HCT116 (cell line): ENCODE measurements at places on chromosomes 3 and 15.

- no peak for DNase-seq
Measured at GRCh38 chr3:83807511-83807910, 1151.3 kb upstream of the CADM2 start.

- no peak for DNase-seq
Measured at GRCh38 chr3:36709826-36710365, 54.5 kb downstream of the DCLK3 start.

GRCh38 chr15:95327183-95327525, 1003.3 kb upstream of the NR2F2 start:
- no peak for DNase-seq

GRCh38 chr15:65971741-65971995, 102.4 kb downstream of the RAB11A start:
- DNase-seq: no peak

DNA sequence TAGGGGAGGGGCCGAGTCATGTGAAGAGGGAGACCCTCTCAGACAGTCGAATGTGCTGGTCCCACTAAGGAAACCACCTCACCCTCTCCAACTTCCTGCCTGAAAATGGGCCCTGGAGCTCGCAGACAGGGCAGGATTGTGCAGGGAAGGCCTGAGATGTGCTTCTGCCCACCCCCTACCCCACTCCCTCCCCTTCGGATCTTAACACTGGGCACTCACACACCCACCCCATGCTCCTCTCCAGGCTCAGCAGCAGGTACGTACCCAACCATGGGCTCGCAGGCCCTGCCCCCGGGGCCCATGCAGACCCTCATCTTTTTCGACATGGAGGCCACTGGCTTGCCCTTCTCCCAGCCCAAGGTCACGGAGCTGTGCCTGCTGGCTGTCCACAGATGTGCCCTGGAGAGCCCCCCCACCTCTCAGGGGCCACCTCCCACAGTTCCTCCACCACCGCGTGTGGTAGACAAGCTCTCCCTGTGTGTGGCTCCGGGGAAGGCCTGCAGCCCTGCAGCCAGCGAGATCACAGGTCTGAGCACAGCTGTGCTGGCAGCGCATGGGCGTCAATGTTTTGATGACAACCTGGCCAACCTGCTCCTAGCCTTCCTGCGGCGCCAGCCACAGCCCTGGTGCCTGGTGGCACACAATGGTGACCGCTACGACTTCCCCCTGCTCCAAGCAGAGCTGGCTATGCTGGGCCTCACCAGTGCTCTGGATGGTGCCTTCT, 20.0 kb downstream of the ATRIP start:
- no peak for DNase-seq

- DNase-seq: no peak
Measured at GRCh38 chr15:25543196-25543595, 104.4 kb upstream of the UBE3A start.

- no peak for DNase-seq
Measured at GRCh38 chr3:195096484-195097330, 174.3 kb downstream of the XXYLT1 start.

DNA sequence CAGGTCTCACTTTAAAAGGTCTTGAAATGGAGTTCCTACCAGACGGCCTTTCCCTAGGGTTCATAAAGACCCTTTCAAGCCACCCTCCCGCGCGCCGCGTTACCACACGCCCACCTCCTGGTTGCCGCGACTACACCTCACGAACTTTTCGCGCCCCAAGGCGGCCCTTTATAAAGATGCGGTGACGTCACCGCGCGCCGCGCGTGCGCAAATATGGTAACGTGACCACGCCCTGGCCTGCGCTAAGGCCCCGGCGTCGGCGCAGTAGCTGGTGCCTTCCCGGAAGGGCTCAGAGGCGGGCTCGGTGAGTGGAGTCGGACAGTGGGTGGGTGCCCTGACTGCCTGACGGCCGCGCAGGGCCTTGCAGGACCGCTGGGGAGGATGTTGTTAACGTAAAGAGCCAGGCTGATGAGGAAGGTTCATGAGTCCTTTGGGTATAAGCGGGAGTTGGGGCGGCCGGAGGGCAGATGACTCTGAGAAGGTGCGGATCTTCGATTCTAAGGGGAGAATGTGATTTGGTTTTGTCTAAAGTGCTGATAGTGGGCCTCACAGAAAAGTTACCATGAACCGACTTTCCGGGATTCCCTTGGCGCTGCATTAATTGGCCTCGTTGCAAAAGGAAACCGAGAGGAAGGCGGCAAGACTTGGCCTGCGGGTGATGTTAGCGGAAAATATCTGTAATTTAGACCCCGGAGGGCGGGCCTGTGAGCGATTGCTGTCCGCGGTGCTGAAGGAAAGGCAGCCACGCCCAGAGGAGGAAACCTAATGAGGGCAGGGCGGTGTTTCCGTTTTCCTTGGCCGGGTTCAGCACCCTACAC, 54.4 kb downstream of the FEZF2 start:
- no peak for DNase-seq

- no peak for DNase-seq
Measured at GRCh38 chr15:92466834-92467233, 73.2 kb downstream of the ST8SIA2 start.

DNA sequence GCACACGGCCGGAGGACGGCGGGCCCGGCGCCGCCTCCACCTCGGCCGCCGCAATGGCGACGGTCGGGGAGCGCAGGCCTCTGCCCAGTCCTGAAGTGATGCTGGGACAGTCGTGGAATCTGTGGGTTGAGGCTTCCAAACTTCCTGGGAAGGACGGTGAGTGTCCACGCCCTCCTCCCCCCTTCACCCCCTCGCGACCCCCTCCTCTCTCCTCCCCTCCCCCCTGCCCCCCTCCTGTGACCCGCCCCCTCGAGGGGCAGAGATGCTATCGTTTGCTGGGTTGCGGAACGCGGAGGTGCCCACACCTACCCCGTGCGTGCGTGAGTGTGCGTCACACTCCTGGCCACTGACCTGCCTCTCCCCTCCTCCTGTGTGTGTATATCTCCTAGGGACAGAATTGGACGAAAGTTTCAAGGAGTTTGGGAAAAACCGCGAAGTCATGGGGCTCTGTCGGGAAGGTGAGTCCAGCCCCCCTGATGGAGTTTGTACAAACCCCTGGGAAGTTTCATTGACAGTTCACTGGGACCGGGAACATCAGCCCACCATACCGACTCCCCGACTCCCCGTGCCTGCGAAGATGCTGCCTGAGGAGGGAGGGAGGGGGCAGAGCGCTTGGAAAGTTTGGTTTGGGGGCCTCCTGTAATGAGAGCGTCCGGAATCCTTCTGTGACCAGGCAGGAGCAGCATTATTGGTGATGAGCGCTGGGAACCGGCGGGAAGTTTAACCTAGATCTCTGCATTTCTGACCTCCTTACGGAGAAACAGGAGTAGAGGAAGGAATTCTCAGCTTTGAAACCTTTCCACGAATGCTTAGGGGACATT, 795 bp upstream of the SCAANT1 start:
- peak; percentile 32 for DNase-seq

DNA sequence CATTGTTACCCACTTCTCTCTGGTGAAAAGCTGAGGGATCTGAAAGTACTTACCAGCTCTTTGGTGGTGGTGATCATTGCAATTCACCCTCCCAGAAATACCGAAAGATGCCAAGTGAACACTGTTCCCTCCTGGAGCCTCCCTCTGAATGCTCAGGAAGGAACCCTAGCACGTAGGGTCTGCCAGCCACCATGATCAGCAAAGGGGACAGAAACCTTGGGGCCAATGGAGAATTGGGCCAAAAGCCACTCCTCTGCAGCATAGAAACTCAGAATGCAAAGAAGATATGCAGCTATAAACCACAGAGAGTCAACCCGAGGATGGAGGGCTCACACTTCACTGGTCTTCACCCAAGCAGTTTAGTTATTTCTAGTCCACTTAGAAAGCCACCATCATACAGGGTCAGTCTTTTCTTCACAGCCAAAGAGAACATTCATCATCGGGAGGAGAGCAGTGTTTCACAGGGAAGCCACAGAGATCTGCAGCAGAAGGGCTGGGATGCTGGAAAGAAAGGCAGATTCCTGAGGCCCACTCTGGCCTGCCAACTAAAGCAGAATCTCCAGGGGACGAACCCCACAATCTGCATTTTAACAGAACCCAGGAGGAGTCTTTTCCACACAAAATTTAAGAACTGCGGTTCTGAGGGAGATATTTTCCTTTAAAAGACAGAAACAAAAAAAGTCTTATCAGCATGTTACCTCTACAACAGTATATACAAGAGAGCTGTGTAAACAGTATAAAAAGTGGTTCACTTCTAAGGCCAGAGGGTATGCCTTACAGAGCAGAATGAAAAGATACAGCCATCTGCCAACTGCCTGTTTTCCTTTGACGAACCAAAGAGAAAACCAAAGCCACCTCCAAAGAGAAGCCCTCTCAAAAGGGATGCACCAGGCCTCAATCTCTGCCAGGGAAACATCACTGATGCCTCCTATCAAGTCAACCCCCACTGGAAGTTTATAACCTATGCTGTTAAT, 11.3 kb downstream of the TBC1D2B start:
- DNase-seq: no peak

DNA sequence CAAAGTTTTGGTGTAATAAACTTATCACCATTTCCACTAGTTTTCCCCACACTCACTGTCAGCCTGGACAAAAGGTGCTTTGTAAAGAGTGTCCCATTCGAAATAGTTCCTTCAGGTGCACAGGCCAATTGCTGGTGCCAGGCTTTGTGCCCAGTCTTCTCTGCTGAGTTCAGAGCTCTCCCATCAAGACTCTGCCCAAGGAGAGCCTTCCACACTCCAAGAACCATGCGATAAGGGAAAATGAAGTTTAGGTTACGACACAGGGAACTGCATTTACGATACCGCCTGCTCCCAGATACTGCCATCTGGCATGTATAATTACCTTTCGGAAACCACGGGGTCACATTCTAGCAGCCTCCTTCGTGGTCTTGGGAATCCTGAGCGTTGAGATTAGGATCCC, 379.6 kb downstream of the MECOM start:
- no peak for DNase-seq

- peak; percentile 85 for DNase-seq
Measured at GRCh38 chr3:184133840-184134745, 1.1 kb upstream of the EIF2B5 start.

GRCh38 chr3:158864492-158864891, 62.6 kb downstream of the MFSD1 start:
- no peak for DNase-seq

- no peak for DNase-seq
Measured at GRCh38 chr3:160224811-160225175, 429 bp upstream of the C3orf80 start.

DNA sequence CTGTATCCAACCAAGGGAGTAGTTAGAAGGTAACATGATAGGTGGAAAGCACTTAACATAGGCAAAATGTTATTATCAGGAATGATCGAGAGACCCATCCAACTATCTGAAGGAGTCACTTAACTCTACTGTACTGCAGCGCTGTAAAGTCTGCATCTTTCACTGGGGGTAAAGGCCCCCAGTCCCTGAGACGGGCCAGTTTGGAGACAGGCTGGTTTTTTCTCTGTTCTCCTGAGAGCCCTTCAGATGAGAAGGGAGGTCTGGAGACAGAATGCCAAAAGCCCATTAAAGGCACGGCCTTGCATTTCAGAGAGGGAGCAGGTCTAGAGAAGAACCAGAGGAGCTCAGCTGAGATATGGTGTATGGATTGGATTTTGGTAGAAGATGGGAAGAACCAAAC, 71.3 kb upstream of the CGNL1 start:
- DNase-seq: no peak

- DNase-seq: no peak
Measured at GRCh38 chr15:78055919-78056713, 21.4 kb downstream of the TBC1D2B start.

DNA sequence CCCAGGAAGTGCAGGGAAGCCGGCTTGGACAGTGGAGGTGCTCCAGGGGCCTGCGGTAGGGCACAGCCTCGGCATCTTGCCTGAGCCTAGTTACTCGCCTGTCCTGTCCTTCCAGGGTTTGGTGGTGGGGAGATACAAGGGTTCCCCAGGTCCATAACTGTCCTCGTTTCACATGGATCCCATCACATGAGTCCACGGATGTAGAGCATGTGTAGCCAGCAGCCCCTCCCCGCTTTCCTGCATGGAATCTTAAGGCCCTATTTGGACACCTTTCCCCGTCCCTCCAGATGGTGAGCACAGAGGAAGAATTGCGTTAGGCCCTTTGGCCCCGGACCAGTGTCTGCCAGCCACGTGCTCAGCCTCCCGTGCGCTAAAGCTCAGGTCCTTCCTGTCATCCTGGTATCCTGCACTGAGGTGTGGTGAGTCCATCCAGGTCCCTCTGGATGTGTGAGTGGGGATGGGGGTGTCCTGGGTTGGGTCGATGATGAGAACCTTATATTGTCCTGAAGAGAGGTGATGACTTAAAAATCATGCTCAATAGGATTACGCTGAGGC, 230.4 kb downstream of the SNRPN start:
- DNase-seq: no peak

DNA sequence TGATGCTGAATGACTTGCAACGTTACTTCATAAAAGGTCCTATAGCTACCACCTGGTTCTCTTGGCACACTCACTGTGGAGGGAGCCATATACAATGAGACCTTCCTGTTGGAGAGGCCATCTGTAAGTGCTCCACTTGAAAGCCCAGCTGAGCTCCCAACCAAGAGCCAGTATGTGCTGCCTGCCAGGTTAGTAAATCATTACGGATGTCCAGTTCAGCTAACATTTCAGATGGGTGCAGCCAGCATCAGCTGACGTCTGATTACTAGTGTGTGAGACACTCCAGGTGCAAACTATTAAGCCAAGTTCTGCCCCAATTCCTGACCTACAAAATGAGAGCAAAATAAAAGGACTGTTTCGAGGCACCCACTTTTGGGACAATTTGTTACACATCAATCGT, 274.4 kb upstream of the ROBO2 start:
- no peak for DNase-seq

GRCh38 chr3:182954553-182955235, 25.6 kb downstream of the DCUN1D1 start:
- no peak for DNase-seq

DNA sequence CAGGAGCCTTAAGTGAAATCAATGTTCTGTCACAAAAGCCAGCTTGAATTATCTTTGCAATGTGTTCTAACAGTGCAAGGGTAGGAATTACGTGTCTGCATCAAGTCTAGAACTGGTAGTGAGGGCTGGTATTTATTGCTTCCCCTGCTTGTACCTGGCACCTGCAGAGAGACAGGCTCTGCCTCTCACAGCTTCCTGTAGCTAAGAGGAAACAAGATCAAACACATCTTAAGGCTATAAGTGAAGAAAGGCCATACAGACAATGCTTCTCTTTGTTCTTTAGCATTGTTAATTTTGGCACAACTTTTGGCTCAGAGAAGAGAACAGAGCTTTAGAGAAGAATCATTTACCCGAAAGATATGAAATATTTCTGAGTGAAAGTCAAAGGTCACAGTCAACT, 479.9 kb downstream of the GRM7 start:
- DNase-seq: peak; percentile 1

GRCh38 chr15:75578948-75579920, at the start of gene PTPN9:
Gene PTPN9, minus strand, starts transcription at chr15:75579315. Its CDS starts 539 bp downstream, at chr15:75578776.
- peak; percentile 23 for DNase-seq
